ENCODE measurements at places on chromosomes 4 and X.

- DNase-seq = no peak
Measured at GRCh38 chrX:20143111-20143510, 1.5 kb upstream of the EIF1AX start.

GRCh38 chrX:146090732-146091131 is 273.1 kb downstream of the SLITRK2 start:
- no peak for DNase-seq

- DNase-seq = no peak
Measured at GRCh38 chr4:177509226-177509745, 67.0 kb upstream of the AGA start.

DNA sequence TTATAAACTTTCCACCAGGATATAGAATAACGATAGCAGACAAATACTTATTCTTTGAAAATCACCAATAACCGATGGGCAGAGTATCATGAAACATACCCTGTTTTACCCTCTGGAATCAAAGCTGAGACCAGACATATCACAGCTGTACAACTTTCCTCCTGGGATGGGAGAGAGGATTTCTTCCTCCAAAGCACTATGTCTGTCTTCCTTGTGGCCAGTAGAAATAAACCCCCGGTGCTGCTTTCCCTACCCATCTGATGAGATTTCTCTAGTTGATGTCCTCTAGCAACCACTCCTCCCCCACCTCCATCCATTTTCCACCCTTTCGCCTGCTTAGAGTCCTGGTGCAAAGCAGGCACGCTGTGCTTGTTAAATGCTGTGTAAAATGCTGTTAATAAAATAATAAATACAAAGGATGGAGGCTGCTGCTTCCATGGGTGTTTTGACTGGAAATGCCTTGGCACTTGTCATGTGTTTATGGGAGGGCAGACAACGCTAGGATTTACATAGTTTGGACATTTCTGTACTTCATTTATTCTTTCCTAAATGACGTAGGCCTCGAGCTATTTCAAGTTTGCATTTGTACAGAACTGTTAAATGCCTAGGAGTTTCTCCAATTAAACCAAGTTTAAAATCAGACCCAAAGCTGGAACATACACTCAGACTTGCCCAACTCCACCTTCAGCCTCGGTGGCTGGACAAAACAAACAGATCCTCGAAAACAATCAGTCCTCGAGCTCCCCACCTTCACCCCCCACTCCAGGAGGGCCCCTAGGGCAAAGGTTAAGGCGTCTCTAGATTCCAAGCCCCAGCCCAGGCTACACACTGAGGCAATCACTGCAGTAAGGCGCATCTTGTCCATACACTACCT is 10.1 kb downstream of the BCOR start:
- DNase-seq = no peak

GRCh38 chr4:77145842-77146185 is 11.2 kb upstream of the CCNG2 start:
- no peak for DNase-seq

GRCh38 chr4:61202638-61203435 is 2.7 kb downstream of the ADGRL3 start:
- DNase-seq = no peak

DNA sequence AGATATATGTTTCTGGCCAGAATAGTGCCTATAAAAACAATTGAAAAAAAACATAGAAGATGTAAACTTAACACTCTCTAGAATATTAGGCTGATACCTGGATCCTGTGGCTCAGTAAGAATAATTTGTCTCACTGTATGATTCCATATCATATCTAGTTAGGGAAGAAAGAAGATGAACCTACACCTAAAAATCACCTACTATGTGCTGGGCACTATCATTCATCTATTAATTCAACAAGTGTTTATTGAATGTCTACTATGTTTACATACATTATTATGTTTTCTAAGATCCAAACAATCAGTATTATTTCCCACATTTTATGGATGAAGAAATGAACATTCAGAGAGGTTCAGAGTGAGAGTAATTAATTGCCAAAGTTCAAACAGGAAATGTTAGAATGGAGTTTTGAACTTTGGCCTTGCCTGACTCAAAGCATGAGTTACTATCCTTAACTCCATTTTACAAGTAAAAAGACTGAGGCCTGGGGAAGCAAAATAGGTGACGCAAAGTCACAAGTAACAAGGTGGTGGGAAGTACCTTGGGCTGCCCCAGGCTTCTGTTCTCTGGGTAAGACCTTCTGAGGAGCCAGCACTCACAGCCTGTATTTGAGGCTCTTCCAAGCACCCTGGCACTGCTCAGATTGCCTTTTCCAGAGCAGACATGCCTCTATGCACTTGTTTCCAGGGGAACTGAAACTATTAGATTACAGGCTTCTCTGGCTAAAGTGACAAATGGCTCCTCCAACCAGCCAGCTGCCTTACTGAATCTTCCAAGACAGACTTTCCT is 111.1 kb upstream of the ACSL4 start:
- DNase-seq = no peak

Data from stimulated activated naive CD4-positive, alpha-beta T cell treated with Interleukin-2 at 50 U/mL for 16 hours (primary cell).